ENCODE measurements at places on chromosomes 5 and 9.

GRCh38 chr5:154044581-154044980, 5.8 kb downstream of the MFAP3 start:
- DNase-seq: no peak

GRCh38 chr9:94692601-94693000, 33.9 kb upstream of the AOPEP start:
- no peak for DNase-seq

DNA sequence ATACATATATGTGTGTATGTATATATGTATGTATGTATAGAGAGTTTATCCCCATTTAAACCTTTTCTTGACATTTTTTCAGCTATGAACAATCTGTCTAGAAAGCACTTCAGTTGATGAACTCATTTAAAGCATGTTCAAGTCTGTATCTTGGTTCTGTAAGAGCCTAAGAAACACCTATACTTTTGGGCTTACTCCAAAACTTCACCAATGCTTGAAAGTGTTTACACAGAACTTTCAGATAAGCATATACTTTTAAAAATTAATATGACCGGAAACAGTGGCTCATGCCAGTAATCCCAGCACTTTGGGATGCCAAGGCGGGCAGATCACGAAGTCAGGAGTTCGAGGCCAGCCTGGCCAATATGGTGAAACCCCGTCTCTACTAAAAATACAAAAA, 30.8 kb downstream of the WDR41 start:
- DNase-seq: no peak

DNA sequence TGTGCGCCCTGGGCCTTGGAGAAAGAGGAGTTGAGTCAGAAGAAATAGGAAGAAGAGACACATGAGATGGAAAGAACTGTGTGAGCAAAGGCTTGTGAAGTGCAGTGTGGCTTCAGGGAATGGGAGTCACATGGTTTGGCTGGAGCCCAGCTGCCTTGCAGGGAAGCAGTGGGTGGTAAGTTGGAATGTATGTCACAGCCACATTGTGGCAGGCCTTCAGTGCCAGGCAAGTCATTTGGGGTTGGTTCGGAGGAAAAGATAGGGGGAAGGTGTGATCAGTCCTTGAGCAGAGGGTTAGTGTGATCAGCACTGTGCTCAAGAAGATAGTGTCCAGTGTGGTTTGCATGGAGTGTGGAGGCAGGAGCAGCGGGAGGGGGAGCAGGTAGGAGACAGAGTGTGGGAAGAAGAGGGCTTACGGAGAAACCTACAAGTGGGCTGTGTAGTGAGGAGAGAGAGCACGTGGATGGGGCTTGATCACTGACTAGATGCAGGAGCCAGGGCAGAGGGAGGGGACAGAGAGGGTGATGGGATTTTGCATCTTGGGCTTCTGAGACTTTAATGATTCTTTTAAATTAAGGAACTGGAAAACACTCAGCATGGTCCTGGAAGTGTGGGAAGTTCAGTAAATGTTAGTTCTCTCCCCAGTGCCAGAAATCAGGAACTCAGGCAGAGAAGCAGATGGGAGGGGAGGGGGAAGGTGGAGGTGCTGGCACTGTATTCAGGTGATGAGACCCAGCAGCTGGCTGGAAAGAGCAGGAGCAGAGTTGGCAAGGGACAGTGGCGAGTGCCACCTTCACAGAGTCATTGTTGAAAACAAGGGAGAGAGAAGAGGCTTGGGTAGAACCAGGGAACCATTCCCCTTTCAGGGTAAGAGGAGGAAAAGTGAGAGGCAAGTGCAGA, 46.6 kb downstream of the ARHGAP26 start:
- DNase-seq: no peak

GRCh38 chr9:91758491-91758981, 191.5 kb downstream of the ROR2 start:
- DNase-seq: no peak

GRCh38 chr5:78006449-78006848, 230.3 kb upstream of the TBCA start:
- DNase-seq: no peak

- DNase-seq: no peak
These were observed 185.1 kb upstream of the DMAC1 start for GRCh38 chr9:7984692-7985091.

GRCh38 chr5:35404701-35405100, 174.4 kb upstream of the PRLR start:
- no peak for DNase-seq

- DNase-seq: no peak
These were observed 97.4 kb downstream of the PBX3 start for GRCh38 chr9:125844611-125845010.

- no peak for DNase-seq
These were observed 26.3 kb downstream of the ARSB start for GRCh38 chr5:78958672-78959445.

DNA sequence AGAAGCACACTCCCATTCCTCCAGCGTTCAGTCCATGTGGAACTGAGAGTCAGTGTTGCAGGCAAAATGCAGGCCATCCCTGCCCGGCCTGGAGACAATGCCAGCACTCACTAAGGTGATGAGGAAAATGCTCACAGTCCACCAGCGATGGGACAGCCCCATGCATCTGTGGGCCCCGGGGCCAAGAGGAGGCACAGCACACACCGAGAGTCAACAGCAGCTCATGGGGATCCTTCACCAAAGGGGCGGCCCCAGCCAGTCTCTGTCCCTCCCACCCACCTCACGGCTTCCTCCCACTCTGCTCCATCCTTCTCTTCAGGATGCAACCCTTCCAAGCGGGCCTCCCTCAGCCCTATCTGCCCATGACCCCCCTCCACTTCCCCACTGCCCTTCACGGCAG, 6.2 kb downstream of the SEMA4D start:
- DNase-seq: no peak

GRCh38 chr5:167754501-167755021, 536.9 kb upstream of the WWC1 start:
- DNase-seq: no peak

GRCh38 chr9:21506626-21507482, 24.7 kb upstream of the IFNE start:
- DNase-seq: no peak

- DNase-seq: no peak
These were observed 159.2 kb upstream of the ALDH1B1 start for GRCh38 chr9:38233343-38233742.

GRCh38 chr5:10987925-10988504, 227.0 kb upstream of the DAP start:
- DNase-seq: peak; percentile 46

DNA sequence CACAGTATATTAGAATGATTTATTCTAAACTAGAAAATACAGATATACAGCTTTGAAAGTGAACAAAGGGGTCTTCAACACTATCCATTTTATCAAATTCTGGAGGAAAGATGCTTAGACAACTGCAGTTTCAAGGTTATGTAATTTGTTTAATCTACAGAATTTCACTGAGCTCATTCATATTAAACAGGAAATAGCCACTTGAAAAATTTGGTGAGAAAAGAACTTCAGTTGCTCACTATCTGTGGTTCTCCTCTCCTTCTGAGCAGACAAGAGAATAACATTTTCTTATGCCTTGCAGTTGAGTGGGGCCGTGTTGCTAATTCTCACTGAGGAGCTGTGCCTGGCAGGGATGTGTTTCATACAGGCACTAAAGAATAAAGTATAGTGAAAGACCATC, 1428.2 kb downstream of the CDH12 start:
- no peak for DNase-seq

DNA sequence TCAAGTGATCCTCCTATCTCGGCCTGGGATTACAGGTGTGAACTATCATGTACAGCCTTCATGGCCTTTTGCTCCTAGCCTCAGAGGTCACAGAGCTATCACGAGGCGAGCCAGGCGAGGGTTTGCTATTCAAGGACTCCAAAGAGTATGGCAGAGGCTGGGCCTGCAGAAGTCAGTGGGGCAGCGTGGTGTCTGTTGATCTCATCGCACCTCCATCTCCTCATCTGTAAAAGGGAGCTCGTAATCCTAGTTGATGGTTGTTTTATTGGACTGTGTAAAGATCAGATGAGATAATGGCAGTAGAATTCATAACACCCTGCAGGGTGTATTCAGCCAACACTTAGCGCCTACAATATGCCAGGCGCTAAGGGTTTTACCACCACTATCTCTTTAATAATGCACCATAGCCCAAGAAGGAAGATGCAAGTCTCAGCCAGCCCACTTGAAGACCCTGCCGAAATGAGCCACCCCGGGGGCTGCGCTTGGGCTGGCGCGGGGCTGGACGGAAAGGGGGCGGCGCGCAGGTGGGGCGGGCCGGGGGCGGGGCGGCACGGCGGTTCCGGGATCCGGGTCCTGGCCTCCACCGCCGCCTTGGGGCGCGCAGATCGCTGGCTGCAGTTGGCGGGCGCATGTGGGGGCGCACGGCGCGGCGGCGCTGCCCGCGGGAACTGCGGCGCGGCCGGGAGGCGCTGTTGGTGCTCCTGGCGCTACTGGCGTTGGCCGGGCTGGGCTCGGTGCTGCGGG, at the start of gene GALNT12:
Gene GALNT12 (plus strand): TSS at position 601 of the 744 bp plus-strand sequence. CDS start 29 bp downstream, at position 630.
- peak; percentile 54 for DNase-seq

GRCh38 chr5:55101556-55102276, 730 bp upstream of the GZMA start:
- no peak for DNase-seq

- DNase-seq: no peak
These were observed 271.8 kb downstream of the FANCC start for GRCh38 chr9:95045751-95046150.

GRCh38 chr9:83132768-83133167, 69.8 kb upstream of the RASEF start:
- DNase-seq: no peak

GRCh38 chr5:83388608-83389007, 82.9 kb upstream of the VCAN start:
- no peak for DNase-seq

DNA sequence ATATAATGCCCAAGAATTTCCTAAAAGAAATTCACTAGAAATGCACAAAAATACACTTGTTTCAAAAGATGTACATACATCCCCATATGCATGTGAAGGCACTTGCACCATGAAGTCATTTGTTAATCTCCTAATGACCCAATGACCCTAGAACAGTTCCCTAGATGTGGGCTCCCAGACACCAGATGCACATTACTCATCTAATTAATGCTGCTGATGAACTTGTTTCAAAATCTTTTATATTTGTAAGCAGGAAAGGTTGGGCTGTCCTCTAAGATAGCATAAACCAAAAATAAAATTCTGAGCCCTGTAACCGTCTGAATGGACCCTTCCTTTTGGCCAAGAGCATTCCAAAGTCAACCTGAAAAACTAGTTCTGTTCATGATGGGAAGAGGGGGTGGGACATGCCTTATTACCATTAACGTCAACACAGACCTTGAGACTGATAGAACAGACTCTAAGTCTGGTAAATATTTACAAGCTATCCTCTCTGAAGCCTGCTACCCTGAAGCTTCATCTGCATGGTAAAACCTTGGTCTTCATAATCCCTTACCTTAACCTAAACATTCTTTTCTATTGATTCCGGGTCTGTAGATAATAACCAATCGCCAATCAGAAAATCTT, 91.0 kb upstream of the DAPK1 start:
- no peak for DNase-seq

DNA sequence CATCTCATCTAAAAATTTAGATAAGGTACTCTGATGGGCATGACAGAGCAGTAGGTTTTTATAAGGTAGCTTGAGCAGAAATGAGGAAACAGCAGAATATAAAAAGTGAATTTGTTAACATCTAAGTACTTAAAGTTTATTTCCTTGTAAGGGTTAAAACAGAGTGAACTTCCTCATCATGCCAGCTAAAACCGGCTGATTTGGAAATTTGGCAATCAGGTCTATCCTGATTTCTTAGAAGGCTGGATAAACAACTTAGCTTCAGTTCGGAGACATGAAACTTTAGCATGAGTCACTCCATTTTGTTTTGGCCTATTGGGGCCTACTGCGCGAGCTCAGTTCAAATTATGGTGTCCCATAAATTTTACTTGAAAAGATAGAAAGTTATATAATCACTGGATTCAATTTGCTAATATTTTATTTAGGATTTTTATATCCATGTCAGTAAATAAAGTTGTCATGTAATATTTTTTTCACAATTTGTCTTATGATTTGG, 241.6 kb upstream of the RORB start:
- DNase-seq: no peak

- peak; percentile 95 for DNase-seq
These were observed at the start of gene SH3GLB2 for GRCh38 chr9:129028192-129028966. TSS of gene SH3GLB2 (minus strand) at chr9:129028331. CDS start at chr9:129028154, 177 bp downstream.

DNA sequence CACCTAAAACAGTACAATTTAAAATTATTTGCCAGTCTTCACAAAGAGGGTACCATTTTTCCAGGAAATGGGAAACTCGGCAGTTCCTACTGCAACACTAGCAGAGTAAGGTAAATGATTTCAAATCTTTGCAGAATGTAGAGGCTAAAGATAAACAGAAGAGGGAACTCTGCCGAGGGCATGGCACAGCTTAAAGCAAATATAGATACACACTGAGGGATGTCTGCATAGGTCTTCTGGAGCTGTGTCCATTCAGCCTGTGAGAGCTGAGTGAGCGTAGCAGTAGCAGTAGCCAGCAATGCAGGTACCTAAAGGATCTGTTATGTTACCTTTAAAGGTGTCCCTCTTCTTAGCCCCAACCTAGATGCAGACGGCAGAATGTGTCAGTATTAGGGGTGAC, 17.5 kb downstream of the CDKL3 start:
- DNase-seq: no peak

DNA sequence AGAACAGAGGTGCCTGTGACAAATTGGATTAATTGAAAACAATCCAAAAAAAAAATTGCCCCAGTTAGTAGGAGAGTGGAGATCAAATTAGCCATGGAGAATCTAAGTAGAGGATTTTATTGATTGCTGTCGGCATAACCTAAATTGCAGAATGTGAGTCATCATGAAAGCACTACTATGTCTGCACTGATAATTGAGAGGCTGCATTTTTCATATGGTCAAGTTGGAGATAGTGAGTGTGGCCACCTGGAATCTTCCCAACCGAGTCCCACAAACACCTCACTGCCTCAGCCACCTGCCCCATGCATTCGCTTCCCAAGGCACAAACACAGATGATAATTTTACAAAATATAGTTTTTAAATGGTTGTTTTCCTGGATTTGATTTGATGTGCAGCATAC, 123.7 kb downstream of the NTRK2 start:
- DNase-seq: no peak

DNA sequence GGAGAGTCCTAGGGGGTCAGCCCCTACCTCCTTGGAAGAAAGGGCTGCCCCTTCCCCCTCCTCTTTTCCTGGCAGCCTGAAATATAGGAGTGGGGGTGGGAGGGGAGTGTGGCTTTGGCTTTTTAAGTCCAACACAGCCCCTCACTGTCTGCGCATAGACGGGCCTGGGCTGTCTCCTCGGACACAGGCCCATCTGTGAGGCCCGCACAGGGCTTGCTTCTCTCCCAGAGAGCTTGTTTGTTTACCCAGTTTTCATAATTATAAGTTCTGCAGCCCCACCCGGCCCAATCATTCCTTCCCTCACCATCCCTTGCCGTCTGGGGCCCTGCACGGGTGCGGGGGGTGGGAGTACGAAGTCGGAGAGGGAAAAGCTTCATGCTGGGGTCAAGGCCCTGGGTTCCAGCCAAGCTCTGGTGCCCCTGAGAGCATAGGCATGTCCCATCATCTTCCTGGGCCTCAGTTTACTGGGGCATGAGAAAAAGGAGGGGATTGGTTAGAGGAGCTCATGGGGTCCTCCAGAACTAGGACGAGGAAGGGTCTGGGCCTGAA, 54.0 kb upstream of the STXBP1 start:
- no peak for DNase-seq

- DNase-seq: no peak
These were observed 17.2 kb upstream of the HK3 start for GRCh38 chr5:176916337-176916736.

- no peak for DNase-seq
These were observed 541.4 kb downstream of the PRELID2 start for GRCh38 chr5:145293716-145294115.

- no peak for DNase-seq
These were observed 88.7 kb downstream of the PIP5K1B start for GRCh38 chr9:68793605-68794343.

GRCh38 chr5:122145906-122146305, 16.6 kb downstream of the ZNF474 start:
- no peak for DNase-seq
